ENCODE measurements at places on chromosomes 2 and 18.

DNA sequence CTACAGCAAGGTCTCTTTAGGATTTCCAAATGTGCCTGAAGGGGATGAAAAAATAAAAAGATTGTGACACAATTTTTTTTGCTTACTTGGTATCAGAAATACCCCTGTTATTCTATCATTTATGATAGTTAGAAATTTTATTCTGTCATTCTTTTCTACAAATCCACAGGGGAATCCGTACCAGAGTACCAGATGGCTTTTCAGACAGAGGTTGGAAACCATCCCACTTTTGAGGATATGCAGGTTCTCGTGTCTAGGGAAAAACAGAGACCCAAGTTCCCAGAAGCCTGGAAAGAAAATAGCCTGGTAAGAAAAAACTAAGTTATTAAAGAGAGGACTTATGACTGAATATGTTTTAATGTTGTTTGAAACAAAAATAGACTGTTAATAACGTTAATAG, 92.6 kb upstream of the FAM117B start:
- DNase-seq: no peak

- DNase-seq: no peak
These were observed 74.5 kb downstream of the RTP5 start for GRCh38 chr2:241943961-241944575.

GRCh38 chr2:143263066-143263625, 133.9 kb downstream of the ARHGAP15 start:
- no peak for DNase-seq

- no peak for DNase-seq
These were observed 482.8 kb upstream of the KLHL29 start for GRCh38 chr2:22902180-22902550.

- DNase-seq: no peak
These were observed 660.5 kb upstream of the HS6ST1 start for GRCh38 chr2:128979182-128979581.

GRCh38 chr2:224469374-224469964, 67.6 kb upstream of the FAM124B start:
- no peak for DNase-seq

GRCh38 chr2:202717598-202718310, 83.0 kb downstream of the FAM117B start:
- DNase-seq: no peak

Data from right forelimb (tissue), 1 donor.